ENCODE measurements at places on chromosomes 13 and 19.
A peak's percentile ranks its signal among the peaks of the same experiment; 100 is the strongest.

- no peak for DNase-seq
Observed at GRCh38 chr13:86882835-86883234, 788.3 kb upstream of the SLITRK5 start.

GRCh38 chr13:80462037-80462436 is 121.1 kb upstream of the SPRY2 start:
- DNase-seq: no peak

- no peak for DNase-seq
Observed at GRCh38 chr13:63700350-63700749, 2284.7 kb upstream of the PCDH20 start.

DNA sequence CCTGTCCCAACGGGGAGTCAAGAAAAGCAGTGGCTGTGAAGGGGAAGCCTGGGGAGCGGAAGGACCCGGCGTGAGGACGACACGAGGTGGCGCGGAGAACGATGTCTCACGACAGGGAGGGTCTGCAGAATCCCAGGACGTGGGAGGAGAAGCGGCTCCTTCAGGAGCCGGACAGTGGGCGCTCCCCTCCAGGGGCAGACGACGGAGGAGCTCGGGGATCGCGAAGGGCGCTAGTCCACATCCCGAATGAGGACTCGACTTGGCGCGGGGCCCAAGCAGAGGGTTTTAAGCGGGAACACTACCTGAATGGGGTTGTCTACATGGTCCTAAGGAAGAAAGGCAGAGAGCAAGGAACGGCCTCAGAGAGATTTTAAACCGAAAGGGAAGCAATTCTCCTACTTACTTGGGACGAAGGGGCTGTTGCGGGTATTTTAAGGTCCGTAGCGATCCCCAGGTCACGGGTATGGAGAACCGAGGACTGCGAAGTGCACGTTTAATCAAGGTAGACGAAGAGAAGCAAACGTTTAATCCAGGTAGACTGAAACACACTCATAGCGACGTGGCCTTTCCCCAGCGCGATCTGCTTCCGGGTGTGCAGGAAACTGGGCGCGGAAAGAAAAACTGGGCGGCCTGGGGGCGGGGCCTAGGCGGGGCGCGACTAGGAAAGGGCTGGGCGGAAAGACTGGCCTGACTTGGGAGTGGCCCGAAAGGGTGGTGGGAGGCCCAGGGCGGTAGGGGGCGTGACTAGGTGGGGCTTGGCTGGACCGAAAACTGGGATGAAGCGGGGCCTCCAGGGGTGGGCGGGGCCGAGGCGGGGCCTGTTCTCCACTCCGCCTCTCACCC is at the start of gene ZNF841:
TSS of gene ZNF841 (minus strand) at position 594 of the 843 bp plus-strand sequence. CDS start 10,964 bp downstream, outside the sequence.
- DNase-seq: peak; percentile 69

DNA sequence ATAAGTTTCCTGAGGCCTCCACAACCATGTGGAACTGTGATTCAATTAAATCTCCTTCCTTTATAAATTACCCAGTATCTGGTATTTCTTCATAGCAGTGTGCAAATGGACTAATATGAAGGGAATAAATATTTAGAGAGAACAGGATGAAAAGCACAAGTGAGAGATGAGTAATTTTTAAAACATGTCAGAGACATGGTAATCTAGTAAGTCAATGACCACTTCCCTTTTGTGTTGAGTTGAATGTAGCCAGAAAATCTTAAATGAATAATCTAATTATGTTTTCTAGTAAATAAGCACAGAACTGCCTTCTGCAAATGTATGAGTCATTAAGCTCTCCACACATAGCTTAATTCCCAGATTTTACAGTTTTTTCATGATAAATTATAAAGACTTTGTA is 524.1 kb upstream of the SLITRK5 start:
- DNase-seq: no peak

GRCh38 chr13:113623491-113624234 is 34.3 kb downstream of the ATP4B start:
- DNase-seq: no peak

DNA sequence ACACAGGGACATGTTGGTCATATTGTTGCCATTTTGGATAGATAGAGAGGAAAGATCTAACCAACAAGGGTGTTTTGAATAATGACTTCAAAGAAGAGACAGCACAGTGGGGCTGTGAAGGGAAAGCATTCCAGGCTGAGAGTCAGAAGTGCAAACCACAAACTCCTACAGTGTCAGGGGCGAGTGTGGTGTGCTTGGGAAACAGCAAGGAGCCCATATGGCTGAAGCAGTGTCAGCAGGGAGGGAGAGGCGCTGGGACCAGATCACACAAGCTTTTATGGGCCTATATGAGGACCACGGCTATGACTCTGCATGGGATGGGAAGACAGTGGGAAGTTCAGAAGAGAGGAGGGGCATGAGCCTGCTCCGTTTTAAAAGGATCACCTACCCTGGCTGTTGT is 166.4 kb downstream of the MYO16 start:
- no peak for DNase-seq

GRCh38 chr19:47152205-47152604 is 21.6 kb downstream of the SAE1 start:
- DNase-seq: no peak

GRCh38 chr13:37729876-37730275 is 131.3 kb upstream of the POSTN start:
- no peak for DNase-seq

GRCh38 chr13:65339241-65339640 is 1890.9 kb downstream of the PCDH9 start:
- DNase-seq: no peak

DNA sequence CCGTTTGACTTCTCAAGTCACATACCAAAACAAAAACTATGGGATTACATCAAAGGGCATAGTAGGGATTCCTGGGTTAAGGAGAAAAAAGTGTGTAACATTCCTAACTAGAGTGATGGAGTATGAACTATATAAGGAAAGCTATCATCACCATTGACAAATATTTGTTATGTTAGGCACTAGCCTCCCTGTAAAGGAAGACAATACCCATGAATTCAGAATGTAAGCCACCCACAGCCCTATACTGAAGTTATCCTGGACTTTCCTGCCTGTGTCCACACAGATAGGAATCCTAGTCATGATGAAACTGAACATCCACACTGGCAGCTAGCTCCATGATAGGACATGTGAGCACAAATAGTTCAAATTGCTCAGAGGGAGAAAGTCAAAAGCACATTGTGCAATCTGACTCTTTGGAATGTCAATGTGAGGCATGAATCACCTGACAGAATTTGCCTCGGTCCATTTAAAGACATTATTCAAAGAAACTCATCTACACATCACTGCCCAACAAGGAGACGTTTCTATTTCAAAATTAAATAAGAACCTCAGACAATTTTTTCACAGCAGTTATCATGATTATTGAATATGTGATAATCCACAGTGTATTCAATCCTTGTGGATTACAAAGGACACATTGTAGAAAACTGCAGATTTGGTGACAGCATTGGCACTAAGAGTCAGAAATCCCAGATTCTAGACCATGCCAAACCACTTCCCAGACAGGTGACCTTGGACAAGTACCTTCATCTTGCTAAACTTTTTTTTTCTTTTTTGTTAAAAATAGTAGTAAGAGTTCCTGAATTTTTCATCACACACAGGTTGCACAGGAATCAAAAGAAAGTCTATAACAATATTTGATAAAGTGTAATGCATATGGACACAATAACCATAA is 529.3 kb downstream of the IRS2 start:
- no peak for DNase-seq

GRCh38 chr13:24687611-24688010 is 7.4 kb downstream of the ATP12A start:
- DNase-seq: no peak

DNA sequence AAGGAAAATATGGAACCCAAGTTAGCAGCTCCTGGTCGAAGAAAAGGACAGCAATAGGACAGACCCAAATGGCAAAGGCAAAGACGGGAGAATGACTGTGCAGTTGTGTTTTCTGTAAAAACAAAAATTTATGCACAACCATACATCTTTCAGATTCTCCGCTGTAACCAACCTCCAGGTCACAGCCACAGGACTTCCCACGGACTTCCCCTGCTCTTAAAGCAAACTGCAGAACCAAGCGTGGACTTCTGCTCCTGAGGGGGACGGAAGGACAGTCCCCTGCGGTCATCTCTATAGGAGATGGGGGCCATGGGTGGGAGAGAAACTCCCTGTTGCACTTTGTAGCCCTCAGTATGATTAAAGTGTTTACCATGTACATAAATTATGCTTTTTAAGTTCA is 2.5 kb downstream of the GRTP1 start:
- no peak for DNase-seq

GRCh38 chr19:4638317-4638716 is 999 bp upstream of the TNFAIP8L1 start:
- no peak for DNase-seq

- DNase-seq: no peak
Observed at GRCh38 chr13:53311561-53311960, 282.9 kb downstream of the OLFM4 start.

- DNase-seq: no peak
Observed at GRCh38 chr13:111577956-111578605, 257.6 kb downstream of the TEX29 start.

DNA sequence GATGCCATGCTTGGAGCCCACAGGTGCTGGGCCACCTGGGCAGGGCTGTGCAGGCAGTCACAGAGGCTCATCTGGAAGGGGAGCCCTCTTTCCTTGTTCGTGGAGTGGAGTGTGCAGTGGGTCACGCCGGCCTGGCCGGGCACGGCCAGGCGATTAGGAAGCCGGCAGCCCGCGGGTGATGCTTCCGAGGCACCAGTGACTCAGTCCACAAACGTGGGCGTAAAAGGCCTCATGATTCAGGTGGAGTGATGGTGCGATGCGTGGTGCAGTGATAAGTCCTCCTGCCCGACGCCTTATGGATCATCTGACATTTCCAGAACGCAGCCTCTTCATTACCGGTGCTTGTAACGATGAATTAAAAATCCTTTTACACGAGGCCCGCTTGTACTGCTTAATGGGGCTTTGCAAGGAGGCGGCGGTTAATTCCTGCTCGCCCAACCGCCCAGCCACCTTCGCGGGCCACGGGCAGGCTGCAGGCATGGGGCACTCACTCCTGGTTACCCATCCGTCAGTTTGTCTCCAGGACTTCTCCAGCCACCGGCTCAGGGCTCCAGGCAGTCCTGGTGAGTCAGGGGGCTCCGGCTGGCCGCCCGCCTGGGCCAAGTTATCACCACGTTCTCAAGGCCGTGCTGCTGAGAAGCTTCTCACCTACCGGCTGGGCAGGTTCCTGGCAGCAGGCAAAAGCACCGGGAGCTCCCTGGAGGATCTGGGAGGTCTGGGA is 172.4 kb downstream of the KDM4B start:
- DNase-seq: no peak

Measured in T-helper 9 cell (primary cell).